Activated B cell treated with CpG ODN at 0.5 μM for 24 hours (primary cell): ENCODE measurements at places on chromosomes 11 and 22.

DNA sequence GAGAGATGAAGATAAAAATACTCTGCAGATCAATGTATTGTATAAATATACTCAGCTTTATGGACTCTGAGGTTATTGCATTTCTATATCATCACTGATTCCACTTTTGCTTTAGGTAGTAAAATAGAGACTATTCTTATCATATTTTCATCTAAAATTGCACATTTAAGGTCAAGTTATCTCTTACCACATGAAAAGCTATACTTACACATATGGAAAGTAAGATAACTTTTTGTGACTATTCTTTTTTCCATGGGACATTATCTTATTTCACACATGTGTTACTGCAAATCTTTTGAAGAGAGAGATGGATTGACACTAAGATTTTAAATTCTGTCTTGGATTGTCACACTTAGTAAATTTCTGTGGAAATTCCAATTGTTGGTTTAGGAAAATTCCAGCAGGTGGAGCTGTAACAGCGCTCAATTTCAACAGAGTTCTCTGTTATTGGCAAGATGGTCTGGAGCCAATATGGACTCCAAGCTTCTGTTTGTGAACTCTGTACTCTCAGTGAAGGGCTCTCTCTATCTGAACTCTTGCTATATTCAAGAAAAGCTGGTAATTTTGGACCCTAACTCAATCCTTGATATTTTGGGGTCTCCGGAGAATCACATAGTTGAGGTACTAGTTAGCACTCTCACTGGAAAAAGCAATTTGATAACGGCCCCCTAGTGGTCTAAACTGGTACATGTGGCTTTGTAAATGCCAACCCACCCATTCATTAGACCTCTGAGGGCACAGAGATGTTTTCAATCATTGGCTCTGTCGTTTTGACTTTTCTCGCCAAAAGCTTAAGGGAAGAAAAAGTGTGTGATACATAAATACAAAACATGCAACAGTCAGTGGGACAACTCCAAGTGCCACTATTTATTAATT lies 429.7 kb downstream of the ETS1 start:
- DNase-seq: no peak

GRCh38 chr22:49051491-49052022 lies 776.1 kb downstream of the BRD1 start:
- no peak for DNase-seq

DNA sequence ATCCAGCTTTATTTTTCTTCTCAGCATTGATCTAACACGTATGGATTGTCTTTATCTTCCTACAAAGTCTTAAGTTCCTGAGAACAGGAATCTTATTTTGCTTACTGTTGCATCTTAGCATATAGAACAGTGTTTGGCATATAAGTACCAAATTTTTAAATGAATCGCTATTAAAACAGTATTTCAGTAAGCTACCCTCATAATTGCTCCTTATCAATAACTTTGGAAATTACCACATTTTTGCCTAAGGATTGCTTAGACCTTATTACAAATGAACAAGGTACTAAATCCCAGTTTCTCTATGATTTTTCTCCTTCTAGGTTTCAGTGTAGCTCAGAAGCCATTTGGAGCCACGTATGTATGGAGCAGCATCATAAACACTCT lies 9.7 kb downstream of the DEPDC7 start:
- DNase-seq: no peak

DNA sequence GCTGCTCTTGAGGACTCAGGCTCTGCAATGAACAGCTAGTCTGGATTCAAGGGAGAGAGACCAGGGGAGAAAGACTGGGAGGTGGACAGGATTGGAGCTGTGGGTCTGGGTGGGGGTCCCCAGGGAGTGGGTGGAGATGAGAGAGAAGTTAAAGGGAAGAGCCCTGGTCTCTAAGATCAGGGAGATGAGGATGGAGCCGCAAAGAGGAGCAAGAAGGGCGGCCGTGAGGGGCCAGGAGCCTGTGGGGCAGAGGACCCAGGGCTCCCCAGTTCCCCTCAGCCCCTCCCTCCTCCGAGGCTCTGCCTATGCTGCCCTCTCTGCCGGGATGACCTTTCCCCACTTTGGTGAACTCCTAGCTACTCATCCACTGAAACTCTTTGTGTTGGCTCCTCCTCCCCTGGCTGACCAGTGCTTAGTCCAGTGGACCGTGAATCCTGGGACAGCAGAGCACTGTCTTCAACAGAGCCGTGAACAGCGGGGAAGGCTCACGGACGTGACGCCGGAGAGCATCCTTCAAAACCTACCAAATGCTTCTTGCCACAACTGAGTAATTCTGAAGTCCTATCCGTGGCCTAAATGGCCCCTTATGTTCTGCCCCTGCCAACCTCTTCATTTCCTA lies 16.4 kb upstream of the RFPL3 start:
- DNase-seq: no peak

GRCh38 chr22:46941968-46942798 lies 179.7 kb downstream of the TBC1D22A start:
- no peak for DNase-seq

- no peak for DNase-seq
Observed at GRCh38 chr11:133906746-133907145, 50.0 kb downstream of the IGSF9B start.

DNA sequence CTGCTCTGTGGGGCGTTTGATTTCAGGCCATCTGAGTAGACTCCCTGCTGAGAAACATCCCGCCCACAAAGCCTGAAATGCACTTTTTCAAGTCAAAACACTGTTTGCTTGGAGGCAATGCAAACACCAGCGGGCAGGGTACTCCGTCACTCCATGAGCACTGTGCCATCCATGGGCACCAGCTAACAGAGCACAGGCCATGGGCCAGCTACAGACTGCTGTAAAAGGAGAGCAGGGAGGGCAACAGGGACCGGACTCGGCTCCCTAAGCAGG lies 16.6 kb upstream of the EFCAB6 start:
- DNase-seq: no peak

- no peak for DNase-seq
Observed at GRCh38 chr22:42902875-42903510, 45.9 kb upstream of the ARFGAP3 start.

DNA sequence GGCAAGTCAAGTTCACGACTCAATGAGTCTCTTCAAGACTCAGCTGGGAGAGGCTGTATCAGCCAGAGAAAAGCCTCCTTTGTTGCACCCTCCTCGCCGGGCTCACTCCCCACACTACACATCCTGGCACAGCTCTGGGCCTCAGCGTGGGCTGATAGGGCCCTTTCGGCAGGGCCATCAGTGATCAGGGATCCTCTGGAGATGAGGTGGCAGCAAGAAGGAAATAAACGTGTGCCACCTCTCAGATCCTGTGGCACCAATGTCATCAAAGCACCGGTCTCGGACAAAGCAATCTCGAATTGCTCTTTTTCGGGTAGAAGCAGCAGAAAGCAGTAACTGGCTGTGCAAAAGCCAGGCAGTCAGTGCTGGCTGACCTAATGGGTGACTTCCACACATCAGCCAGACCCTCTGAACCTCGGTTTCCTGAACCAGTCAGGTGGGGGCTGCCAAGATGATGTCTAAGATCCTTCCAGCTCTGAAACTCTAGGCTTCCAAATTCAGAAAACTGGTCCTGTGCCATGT lies 2.1 kb downstream of the EHD1 start:
- DNase-seq: no peak

- DNase-seq: no peak
Observed at GRCh38 chr11:71430166-71430565, 18.0 kb downstream of the DHCR7 start.

GRCh38 chr11:22344081-22344480 lies 5.9 kb downstream of the SLC17A6 start:
- no peak for DNase-seq

- no peak for DNase-seq
Observed at GRCh38 chr11:48125866-48126265, 90.7 kb upstream of the OR4B1 start.

DNA sequence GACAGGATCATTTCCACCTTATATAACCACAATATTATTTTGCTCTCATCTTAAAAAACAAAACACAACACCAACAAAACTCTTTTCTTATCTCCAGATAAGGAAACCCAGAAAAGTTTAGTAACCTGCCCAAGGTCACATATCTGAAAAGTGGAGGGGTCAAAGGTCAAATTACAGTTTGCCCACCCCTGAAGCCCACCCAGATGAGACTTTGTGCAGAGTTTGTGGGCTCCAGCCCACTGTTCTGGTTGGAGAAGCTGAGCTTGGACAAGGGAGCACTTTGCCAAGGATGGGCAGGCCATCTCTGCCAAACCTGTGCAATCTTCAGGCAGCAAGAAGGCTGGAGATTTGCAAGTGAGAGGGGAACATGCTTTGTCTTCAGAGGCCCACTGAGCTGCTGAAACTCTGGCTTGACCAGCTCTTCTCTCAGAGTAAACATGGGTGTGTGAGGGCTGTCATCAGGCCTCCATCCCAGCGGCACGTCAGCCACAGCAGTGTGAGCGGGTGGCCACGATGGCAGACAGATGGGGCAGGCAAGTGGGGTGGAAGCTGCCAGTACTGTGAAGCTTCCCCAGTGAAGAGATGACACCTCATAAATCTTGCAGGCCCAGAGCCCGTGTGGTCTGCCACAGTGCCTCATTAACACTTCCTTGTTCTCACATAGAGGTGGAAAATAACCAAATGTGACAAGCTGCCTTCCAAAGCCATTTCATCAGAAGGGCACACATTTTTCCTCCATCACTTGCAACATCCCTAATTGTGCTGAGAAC lies 111.8 kb downstream of the CCDC81 start:
- no peak for DNase-seq

- DNase-seq: no peak
Observed at GRCh38 chr22:45731041-45731797, 59.6 kb downstream of the ATXN10 start.

- DNase-seq: no peak
Observed at GRCh38 chr22:42777126-42777525, 56.5 kb upstream of the A4GALT start.

DNA sequence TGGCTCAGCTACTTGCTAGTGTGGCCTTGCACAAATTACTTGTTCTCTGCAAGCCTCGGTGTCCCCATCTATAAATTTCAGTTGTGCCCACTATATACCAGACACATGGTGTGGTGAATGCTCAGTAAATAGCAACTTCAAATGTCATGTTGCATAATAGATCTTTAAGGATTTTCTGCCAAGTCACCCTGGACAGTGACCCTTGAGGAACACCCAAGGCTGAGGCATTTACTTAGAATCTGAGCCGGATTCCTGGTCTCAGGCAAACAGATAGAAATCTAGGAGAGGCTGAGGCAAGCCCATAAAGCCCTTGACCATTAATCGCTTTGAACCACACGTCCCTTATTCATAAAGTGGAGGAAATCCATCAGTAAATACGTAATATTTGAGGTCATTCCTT lies 9.7 kb downstream of the TEAD1 start:
- DNase-seq: no peak

DNA sequence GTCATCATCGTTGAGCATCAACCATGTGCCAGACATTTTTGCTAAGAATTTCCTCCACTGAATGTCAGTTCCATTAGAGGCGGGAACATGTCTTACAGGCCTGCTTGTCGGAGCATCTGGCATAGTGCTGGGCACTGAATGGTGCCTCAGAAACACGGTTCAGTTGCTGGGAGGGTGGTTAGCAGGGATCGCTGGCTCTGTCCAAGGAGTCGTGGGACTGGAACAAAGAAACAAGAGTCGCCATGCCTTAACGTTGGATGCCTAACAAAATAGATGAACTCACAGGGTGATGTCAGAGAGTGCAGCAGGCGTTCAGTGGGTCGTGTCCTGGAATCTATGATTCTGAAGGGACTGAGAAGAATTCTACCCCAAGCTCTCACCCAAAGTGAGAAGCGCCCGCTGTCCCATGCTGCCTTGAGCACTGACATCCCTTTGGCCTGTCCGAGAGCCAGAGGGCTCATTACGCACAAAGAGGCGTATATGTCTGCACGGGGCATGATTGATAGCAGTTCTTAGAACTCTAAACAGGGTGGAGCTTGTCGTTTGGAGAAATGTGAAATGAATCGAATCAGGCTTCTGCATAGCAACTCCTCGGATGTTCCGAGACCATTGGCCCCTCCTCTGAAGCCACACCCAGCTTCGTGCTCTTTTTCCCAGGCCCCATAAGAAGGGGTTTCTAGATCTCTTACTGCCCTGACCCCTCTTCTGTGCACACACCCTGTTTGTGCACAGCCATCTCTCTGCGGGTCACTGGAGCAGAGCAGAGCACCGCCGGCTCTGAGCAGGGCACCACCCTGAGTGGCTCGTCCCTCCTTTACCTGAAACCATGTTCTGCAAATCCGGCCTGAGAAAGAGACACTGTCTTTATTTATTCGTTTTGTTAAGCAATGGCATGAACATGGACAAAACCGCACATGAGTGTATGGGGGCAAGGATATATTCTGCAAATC lies 113.1 kb upstream of the B3GAT1 start:
- DNase-seq: no peak

DNA sequence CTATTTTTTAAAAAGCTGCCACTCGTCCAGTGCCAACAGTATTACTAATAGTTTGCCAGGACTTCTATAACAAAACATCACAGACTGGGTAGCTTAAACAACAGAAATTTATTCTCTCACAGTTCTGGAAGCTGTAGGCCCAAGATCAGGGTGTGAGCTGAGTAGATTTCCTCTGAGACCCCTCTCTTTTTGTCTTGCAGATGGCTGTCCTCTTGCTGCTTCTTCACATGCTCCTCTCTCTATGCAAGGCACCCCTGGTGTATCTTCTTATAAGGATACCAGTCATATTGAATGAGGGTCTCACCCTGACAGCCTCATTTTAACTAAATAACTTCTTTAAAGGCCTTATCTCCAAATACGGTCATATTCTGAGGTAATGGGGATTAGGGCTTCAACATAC lies 390.9 kb downstream of the DLG2 start:
- DNase-seq: no peak

GRCh38 chr11:44600261-44600660 lies 34.8 kb downstream of the CD82 start:
- no peak for DNase-seq

DNA sequence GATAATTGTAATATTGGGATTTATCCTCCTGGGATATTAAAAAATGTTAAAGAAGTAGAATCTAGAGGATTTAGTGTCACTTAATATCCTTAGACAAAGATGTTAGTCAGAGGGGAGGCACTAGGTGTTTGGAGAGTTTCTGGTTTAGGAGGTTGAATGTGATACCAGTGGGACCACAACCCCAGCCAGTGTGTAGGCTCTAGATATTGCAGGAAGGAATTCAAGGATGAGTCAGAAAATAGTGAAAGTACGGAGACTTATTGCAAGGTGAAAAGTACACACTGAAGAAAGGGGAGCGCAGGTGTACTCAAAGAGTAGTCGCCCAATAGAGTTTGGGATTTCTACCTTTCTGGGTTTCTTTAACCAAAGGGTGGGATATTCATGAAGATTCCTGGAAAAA lies 5.7 kb upstream of the TMEM41B start:
- no peak for DNase-seq

- no peak for DNase-seq
Observed at GRCh38 chr11:12111549-12112520, 1.4 kb downstream of the MICAL2 start.
